Right hindlimb (tissue), 1 donor: ENCODE measurements at places on chromosomes 16 and 17.

DNA sequence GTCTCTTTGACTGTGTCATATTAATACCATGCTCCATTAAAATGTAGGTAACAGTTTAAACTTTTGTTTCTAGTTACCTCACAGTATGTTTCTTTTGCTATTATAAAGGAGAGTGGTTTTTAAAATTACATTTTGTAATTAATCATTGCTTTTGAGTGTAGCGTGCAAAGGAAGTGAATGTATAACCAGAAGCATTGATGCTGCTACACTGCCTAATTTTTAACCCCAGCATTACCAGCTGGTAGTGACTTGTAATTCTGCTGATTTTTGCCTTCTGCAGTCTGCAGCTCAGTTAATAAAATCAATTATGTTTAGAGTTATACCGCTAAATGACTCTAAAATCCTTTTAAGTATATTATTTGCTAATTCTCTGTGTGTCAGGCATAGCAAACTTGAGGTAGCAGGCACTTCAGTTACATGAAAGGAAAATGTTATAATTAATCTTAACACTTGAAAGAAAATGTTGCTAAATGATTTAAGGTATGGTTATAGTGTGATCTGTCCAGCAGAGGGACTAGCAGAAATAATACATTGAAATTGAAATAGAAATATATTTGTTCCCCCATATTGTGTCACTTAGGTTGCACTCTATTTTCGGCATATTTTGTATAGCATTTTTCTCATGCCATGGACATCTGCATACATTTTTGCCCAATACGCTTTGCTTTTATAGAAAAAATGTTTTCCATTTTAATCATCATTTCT, 388.5 kb downstream of the CNTNAP4 start:
- DNase-seq = no peak

DNA sequence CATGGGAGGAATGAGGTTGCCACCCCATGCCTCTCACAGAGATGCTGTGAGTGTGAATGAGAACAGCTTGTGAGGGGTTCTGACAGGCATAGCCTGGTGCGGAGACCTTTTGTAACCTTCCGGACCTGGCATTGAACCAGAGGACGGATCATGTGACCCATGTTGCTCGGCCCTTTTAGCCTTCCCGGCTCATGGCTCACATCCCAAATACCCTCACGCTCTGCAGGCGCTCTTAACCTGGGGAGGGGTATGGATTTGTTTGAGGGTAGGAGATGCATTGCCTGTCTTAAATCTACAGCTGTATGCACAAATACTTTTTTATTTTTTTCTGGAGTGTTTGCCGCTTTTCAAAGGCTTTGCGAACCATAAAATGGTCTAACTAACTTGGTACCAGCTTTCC, 102.4 kb upstream of the CRHR1 start:
- no peak for DNase-seq

DNA sequence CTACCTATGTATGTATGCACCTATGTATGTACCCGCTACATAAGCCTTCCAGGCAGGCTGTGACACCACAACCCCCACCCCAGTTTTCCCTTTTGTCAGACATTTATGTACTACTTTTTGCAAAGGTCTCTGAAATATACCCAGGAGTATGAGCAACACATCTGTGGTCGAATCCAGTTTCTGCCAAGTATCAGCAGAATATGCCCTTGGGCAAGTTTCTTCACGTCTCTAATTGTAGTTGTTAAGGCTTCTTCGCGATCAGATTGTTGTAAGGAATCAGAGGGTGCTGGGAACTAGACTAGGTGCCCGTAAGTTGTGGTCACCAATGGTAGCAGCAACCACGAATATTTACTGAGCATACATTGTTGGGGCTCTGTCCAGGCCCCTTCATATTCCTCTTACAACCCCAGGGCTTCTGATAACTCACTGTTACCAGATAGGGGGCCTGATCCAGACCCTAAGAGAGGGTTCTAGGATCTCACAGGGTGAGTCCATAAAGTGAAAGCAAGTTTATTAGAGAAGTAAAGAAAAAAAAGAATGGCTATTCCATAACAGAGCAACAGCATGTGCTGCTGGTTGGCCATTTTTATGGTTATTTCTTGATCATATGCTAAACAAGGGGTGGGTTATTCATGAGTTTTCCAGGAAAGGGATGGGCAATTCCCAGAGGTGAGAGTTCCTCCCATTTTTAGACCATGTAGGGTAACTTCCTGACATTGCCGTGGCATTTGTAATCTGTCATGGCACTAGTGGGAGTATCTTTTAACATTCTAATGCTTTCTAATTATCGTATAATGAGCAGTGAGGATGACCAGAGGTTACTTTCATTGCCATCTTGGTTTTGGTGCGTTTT, 16.6 kb downstream of the NUDT7 start:
- DNase-seq = no peak

DNA sequence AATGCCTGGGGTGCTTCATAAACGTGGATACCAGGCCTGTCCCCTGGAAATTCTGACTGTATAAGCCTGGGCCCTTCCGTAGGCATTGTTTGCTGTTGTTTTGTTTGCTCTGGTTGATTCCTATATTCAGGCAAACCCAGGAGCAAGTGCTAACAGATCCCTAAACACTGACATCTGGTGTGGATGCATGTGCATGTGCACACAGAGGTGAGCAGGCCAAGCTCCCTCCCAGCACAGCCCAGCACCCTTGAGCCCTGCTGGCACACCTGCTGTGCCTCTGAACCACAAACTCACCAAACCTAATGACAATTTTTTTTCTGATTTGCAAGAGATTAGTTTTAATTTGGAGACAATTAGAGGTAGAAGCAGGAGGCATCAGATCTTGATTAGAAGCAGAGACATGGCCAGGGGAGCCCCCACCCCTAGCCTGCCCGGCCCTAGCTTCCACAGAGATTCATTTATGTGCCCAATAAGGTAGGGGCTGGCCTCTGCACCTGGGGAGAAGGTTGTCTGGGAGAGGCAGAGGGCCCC, 40.4 kb downstream of the TMEM132E start:
- DNase-seq = no peak

GRCh38 chr17:74862108-74862901, 2.6 kb upstream of the GRIN2C start:
- DNase-seq = peak; percentile 76

GRCh38 chr16:88468275-88469129, 15.4 kb downstream of the ZFPM1 start:
- DNase-seq = peak; percentile 61

DNA sequence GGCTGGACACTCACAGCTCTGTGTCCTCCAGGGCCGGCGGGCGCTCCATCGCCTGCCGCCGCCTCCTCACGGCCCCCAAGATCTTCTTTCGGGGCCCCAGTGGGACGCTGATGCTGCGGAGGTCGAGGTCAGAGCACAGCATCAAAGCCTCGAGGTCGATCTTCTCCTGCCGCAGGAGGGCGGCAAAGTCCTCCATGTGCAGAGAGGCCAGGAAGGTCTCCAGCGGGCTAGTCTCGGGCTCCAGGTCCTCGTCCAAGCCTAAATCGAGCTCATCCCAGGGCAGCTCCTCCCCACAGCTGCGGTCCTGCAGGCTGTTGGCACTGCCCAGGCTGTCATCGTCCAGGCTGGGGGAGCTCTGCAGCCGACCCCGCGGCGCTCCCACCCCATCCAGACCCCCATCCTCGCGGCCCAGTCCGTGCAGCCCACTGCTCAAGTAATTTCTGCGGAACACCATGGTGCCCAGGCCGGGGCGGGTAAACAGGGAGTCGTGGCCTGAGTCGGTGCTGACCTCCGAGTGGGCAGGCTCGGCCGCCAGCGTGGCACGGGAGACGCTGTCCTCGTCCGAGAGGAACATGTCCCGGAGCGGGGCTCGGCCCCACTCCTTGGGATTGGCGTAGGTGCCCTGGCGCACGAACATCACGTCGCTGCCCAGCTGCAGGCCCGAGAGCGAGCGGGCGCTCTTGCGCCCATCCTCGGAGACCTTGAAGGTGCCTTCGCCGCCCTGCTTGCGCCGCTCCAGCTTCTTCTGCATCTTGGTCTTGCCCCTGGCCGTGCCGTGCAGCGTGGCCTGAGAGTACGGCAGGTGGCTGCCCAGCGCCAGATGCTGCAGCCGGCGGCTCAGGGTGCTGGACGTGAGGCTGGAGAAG, 3.4 kb downstream of the USH1G start:
- DNase-seq = no peak

GRCh38 chr16:70257391-70257790, 5.7 kb upstream of the EXOSC6 start:
- no peak for DNase-seq

- no peak for DNase-seq
Measured at GRCh38 chr17:50277357-50277754, 3.1 kb downstream of the TMEM92 start.

GRCh38 chr16:57510016-57510871, 24.0 kb upstream of the DOK4 start:
- no peak for DNase-seq

- DNase-seq = no peak
Measured at GRCh38 chr17:71163121-71163812, 957.6 kb upstream of the SOX9 start.

GRCh38 chr16:30934827-30935557, 11.6 kb downstream of the FBXL19 start:
- peak; percentile 40 for DNase-seq

- peak; percentile 46 for DNase-seq
Measured at GRCh38 chr16:81866820-81867440, 87.8 kb downstream of the PLCG2 start.

- peak; percentile 83 for DNase-seq
Measured at GRCh38 chr17:38879878-38880665, 10.2 kb downstream of the LASP1 start.

DNA sequence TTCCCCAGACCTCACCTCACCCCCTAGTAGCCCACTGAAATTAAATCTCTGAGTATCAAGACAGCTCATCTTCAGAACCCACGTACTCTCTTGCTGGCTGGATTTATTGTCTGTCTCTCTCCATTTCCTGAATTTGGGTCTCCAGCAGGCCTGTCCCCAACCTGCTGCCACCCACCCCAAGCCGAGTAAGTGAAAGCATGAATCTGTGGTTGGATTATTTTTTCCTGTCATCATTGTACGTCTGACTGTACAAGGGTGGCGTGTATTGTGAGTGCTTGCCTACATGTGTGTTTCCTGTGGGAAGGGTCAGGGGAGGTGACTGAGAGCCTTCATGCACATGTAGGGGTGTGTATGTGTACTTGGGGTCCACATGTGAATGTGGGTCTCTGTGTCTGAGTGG, 5.4 kb downstream of the TNP2 start:
- no peak for DNase-seq

DNA sequence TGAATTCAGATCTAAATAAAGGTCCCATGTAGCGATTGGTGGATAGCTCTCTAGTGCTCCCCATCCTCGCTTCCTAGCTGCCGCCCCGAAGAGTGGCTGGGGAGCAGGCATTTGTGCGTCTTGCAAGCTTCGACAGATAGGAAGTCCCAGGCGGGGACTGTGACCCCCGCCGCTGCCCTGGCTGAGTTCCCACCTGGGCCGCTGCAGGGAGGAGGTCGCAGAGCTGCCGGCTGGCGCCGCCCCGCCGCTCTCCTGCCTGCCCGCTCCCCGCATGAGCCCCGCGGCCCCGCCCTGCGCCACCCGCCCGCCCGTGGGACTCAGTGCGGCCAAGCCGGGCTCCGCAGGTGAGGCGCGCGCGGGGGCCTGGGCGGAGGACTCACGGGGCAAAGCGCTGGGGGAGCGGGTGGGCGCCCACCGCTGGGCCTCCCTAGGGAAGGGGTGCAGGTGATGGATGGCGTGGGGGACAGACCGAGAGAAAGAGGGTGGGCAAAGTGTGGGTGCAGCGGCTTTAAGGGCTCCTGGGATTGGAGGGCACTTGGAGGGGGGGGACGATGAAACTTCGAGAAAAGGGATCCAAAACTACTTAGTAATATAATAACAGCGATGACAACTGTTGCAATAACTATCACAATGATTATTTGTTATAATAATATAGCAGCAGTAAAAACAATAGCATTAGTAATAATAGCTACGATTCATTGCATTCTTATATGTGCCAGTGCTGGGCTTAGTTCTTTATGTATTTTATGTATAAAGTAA, at the start of gene OTOA:
OTOA (plus strand) TSS at position 80 of the 759 bp plus-strand sequence. CDS start 14,547 bp downstream, outside the sequence.
- DNase-seq = no peak

GRCh38 chr16:15538507-15538906, 104.1 kb downstream of the BMERB1 start:
- DNase-seq = no peak

DNA sequence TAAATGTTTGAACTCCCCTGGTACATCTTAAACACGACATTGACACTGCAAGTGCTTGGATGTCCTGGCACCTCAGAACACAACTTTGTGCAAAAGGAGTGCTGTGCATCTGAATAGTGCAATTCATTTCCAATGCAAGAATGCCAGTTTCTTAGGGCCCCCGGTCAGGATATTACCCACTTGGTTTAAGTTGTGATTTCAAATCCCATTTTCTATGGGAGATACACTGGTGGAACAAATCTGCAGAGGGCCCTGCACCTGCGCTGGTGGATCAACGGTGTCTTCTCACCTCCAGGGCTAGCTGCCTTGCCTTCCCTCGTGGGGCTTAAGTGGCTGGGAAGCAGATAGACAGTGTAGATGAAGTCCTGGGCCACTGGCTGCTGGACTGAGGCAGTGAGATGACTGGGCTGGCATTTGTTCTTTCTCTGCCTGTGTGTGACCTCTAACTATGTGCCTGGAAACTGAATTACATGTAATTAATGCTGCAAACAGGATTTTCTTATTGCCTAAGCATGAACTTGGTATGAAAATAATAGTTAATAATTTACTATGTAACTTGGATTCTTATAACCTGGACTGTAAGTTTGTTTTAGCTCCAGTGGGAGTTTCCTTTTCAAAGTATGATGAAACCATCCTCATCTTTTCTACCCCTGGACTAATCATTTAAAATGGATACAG, 20.9 kb downstream of the HAPSTR1 start:
- no peak for DNase-seq

DNA sequence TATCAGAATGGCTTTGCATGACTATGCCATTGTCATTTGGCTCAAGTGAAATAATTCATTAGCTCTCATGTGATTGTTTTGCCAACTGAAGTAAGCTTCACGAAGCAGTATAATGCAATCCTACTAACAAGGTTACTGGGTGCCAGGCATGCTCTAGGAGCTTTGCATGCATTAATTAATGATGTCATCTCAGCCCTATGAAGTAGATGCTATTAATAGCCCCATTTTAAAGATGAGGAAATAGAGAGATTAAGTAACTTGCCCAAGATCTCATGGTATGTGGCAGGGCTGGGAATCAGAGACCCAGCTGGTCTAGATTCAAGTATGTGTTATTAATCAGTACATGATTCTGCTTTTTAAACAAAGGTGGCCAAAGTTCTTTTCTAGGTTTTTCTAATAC, 14.1 kb downstream of the KRT39 start:
- DNase-seq = no peak

- peak; percentile 59 for DNase-seq
Measured at GRCh38 chr16:84618581-84619460, 943 bp upstream of the COTL1 start.
